ENCODE measurements at places on chromosomes 11 and 22.

DNA sequence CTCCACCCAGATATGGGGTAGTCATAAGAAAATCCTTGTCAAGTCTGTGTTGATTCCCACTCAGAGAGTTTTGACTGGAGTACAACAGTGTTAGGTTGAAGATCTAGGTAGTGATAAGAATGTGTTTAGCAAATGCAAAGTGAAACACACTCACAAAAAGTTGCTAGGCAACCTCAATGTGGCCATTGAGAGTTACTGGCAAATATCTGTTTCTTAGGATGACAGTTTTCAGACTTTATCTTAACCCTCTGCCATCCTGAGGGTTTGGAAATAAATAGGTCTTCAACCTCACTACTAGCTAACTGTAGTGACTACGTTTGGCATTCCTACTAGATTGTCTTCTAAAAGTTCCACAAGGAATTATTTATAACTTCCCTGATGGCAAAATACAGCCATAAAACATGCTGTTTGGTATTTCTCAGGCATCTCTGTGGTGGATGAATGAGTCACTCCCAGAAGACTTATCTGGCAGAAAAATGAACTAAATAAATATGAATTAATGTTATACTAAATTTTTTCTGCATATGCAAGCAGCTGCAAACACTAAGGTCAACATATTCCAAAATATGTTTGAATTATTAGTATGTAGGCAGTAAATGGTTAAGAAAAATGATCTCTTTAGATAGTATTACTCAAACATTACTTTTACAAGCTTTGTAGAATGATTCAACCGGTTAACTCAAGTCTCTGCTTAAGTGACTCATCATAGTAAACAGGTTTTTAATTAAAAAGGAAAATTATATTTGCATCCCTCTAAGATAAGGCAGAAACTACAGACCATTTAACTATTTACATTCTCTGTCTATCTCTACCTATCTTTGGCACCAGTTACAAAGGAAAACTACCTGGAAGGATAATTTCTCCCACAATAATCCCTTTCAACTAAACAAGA lies 17.1 kb upstream of the SYTL2 start:
- no peak for DNase-seq

DNA sequence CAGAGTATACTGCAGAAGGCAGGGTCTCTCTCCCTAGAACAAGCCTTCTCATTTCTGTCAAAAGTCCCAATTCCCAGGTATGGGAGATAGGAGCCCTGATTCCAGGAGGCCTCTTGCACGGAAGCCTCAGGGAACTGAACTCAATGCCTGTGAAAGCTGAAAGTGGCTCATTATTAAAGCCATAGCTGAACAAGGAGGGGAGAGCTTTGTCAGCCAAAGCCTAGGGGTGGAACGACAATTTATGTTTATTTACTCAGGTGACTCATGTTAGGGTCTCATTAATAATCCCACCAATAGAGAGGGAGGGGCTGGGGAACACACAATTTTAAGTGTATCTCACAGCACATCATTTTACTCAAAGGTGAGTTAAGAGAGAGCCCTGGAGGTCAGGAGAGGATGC lies 44.9 kb downstream of the DSCAML1 start:
- DNase-seq: no peak

DNA sequence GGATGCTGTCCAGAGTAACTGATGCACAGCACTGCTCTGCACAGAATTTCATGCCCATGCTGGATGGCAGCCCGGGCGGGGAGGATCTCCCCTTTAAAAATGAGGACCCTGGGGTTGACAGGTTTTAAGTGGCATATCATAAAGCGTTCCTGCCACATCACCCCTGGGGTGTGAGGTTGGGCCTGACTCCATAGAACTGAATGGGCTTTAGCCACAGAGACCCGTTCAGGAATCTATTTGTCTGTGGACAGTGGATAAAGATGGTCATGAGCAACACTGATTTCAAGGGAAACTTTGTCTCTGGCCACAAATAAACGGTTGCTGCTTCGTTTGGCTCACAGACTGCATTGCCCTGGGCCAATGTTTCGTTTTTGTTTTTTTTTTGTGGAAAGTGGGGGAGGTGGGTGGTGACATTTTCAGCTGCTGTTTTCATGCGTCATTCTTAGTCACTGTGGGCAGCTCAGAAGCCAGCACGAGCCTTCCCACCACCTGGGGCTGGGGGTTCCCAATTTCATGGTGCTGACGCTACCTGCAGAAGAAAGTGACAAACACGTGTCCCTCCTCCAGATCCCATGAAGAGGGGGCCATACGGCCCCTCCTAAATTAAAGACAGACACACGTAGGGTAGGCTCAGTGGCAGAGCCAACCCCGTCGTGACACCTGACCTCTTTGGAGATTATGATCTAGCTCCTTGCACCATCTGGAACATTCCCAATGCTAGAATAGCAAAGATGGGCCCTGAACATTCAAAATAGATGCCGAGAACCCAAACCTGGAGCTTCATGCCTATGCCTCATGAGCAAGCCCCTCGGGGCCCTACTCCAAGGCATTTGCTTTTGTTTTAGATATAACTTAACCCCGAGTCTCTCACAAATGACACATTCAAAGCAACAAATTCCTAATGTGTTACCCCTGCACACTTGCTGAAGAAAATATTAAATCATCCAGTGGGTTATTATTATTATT lies 54.8 kb upstream of the PHF21B start:
- DNase-seq: no peak

GRCh38 chr11:83574519-83574918 lies 288.4 kb upstream of the CCDC90B start:
- no peak for DNase-seq

DNA sequence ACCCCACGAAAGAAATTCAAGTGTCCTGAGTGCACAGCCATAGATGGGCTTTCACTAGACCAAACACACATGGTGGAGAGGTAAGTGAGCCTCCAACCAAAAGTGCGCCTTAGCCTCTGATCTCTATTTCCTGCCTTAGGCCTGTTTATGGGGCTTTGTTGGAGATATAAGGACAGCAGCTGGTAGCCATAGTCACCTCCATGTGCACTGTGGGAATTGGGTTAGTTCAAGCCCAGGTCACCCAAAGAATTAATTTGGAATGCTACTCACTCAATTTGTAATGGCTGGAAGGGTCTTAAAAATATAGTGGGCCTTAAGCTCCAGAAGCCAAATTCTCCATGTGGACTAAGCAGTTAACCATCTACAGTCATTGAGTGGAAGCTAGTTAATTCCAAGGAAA lies 73.6 kb downstream of the ALX4 start:
- DNase-seq: no peak

DNA sequence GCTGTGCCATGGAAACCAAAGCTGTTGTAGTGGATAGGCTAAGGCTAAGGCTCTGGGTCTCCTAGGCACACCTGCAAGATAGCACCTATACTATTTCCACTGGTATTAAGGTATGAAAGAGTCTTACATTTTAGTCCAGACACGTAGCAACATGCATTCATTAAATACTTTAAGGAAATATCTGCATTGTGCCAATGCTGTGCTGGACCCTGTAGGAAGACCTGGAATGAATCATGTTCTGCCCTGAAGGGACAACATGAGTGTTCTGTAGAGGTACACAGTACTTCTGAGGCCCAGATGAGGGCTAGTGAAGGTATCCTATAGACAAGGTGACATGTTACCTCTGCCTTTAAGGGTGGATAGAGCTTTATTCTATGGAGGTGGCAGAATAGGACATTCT lies 35.2 kb upstream of the RRM1 start:
- no peak for DNase-seq

DNA sequence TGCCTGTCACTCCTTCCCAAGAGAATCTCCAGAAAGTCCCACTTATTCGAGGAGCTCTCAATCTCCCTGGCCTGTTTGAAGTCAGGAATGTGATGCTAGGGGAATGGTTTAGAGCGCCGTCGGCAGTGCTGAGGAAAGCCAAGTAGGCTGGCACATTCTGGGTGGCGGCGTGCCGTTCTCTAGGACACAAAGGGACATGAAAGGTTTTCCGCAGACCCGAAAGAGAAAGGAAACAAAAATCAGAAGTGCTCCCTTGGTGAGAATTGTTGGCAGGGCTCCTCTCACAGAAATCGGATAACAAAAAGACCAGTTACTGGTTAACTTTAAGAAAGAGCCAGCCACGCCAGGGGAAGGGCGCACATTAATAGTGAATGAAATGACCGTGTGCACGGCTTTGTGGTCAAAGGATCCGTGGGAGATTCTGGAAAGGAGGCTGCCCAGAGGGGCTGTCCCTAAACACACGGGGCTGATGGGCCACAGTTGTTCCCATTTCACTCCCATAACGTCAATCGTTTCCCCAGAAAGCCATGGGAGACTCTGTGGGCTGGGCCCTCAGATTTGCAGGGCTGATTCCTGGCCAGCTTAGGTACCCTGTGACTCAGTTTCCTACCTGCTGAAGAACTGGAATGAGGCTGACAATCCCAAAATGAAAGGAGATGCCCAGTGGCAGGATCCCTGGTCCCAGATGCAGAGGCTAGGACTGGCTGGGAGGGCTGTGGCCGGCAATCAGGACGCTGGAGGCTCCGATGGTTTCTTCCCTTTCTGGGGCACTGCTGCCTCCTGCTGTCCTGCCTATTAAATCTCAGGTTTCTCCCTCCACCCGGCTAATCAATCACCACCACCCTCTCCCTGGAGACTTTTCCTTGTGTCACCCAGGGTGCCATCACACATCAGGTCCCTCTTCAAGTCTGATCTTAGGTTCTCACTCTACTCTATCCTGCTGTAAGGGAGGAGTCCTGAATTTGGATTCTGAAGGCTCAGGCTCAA lies 82.3 kb downstream of the RCN1 start:
- DNase-seq: no peak

DNA sequence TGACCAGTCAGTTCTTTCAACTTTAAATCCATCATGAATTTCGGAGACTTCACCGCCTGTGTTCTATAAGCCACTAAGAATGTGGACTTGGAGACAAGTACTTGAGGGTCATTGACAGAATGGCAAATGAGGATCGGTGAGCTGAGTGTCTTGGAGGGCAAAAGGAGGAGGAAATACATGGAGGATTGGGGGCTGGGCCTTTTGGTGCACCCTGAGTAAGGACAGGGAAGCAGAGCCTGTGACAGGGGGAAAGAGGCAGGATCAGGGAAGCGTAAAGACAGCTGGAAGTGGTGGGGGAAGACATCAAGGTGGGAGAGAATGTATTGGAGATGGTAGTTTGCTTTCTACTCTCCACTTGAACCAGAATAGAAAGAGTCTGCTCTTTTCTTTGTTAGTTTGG lies 70.4 kb upstream of the MTMR2 start:
- DNase-seq: no peak

DNA sequence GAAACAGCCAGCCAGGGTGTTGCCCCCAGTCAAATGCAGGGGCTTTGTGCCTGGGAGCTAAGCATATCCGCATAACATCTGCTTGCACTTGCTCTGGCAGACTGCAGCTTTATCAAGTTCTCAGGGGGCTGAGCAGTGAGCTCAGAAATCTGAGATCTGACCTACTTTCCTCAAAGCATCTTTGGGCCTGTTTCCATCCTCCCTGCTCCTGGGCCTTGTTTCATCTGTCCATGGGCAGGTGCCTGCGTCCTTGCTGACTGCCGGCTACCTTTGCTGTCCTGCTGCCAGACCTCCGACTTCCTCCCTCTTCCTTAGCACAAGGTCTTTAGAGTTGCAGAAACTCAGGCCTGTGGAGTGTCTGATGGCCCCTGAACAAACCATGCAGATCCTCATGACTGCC lies 131.2 kb upstream of the B3GAT1 start:
- DNase-seq: no peak

GRCh38 chr22:37260901-37261336 lies 16.9 kb upstream of the RAC2 start:
- peak; percentile 45 for DNase-seq

DNA sequence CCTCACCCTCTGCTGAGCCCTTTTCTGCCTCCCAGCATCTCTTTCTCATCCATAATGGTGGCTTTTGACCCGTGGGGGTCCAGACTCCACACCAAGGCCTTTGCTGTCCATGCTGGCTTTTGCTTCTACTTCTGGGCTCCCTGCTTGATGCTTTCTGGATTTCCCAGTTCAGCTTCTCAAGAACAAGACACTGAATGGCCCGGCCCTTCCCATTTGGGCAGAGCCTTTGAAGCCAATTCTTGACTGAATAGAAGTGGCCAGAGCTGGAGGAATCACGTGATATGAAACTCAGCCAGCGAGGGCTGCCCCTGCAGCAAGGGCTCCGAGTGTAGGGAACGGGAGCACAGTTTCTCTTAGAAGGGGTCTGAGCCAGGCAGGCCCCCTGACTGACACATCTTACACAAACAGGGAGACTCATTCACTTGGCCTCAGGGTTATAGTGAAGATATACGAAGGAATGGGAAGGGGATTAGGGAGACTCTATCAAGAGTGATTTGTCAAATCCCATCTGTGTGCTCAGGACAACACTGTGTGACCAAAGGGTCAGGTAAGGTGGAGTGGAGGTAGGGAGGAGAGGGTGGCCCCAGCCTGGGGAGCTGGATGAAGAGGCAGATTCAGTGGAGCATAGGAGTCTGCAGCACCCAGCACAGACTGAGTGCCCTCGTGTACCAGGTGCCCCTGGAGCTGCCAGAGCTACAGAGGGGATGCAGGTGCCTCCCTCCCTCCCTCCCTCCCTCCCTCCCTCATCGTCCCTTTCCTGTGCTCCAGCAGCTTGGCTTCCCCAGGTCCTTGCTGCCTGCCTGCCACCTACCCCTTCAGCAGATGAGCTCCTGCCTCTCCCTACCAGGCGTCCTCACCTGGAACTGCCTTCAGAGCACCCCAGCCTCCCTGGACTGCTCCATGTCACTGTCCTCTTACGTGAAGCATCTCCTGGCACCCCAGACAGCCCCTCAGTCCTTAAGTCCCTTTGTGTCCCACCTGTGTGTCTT lies 106.0 kb downstream of the TRIM29 start:
- no peak for DNase-seq

- no peak for DNase-seq
Observed at GRCh38 chr11:125624756-125625213, at the start of gene CHEK1. Gene CHEK1 (plus strand): TSS chr11:125625163. CDS start chr11:125626769, 1,606 bp downstream.

Measured in stimulated activated CD8-positive, alpha-beta memory T cell treated with anti-CD3 and anti-CD28 coated beads, Interleukin-4, amount 100 ng/mL, for 1 hour (primary cell).